Cardiac septum (tissue), 1 donor: ENCODE measurements at places on chromosomes 2 and 18. TPM values are rescaled to one million over a fixed set of nuclear protein-coding genes. Genes with fewer than 3 reads are reported as not detected.

The RTKN gene
- total RNA-seq, result 18.5 TPM

The ANKRD36C gene
- 9.2 TPM for total RNA-seq

The FAP gene
- 10.4 TPM for total RNA-seq

The TTC27 gene
- total RNA-seq, result 13.7 TPM

GRCh38 chr2:88841224-88841929, 149.9 kb downstream of the RPIA start:
- DNase-seq, result no peak

DNA sequence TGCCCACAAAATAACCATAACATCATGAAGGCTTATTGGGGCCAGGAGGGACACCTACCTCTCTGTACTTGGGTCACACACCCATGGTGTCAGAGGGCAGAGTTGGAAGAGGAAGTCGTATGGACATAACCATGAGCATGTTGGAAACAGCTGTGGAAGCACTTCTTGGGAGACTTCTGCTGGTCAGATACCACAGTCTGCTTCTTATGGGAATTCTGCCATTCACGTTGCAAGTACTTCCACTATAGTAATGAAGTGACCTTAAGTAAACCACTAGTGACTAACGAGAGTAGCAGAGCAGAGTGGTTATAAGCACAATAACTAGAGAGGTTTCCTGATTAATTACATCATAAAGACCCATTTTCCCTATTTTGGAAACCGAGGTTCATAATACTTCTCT, 61.1 kb upstream of the TFPI start:
- no peak for DNase-seq

- DNase-seq, result no peak
Observed at GRCh38 chr2:105864262-105864661, 119.5 kb downstream of the NCK2 start.

- DNase-seq, result no peak
Observed at GRCh38 chr2:62192811-62193210, 3.1 kb upstream of the B3GNT2 start.

- no peak for DNase-seq
Observed at GRCh38 chr2:171482877-171483276, 39.4 kb upstream of the CYBRD1 start.

DNA sequence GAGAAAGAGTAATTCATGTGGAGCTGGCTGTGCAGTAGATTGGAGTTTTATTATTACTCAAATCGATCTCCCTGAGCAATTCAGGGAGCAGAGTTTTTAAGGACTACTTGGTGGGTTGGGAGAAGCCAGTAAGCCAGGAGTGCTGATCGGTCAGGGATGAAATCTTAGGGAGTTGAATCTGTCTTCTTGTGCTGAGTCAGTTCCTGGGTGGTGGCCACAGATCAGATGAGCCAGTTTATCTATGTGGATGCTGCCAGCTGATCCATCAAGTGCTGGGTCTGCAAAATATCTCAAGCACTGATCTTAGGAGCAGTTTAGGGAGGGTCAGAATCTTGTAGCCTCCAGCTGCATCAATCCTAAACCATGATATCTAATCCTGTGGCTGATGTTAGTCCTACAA, 17.0 kb upstream of the UGT1A8 start:
- DNase-seq, result no peak

- no peak for DNase-seq
Observed at GRCh38 chr2:208363485-208363884, 43.1 kb upstream of the PTH2R start.

- no peak for DNase-seq
Observed at GRCh38 chr2:119231975-119232665, 8.5 kb downstream of the STEAP3 start.

The KCNG3 gene
- not detected for total RNA-seq

- no peak for DNase-seq
Observed at GRCh38 chr2:147829106-147829505, 15.7 kb upstream of the ACVR2A start.

The MYCN gene
- 0.43 TPM for total RNA-seq

The TBC1D8 gene
- 52.3 TPM for total RNA-seq
